ENCODE measurements at places on chromosomes 3 and 15.

DNA sequence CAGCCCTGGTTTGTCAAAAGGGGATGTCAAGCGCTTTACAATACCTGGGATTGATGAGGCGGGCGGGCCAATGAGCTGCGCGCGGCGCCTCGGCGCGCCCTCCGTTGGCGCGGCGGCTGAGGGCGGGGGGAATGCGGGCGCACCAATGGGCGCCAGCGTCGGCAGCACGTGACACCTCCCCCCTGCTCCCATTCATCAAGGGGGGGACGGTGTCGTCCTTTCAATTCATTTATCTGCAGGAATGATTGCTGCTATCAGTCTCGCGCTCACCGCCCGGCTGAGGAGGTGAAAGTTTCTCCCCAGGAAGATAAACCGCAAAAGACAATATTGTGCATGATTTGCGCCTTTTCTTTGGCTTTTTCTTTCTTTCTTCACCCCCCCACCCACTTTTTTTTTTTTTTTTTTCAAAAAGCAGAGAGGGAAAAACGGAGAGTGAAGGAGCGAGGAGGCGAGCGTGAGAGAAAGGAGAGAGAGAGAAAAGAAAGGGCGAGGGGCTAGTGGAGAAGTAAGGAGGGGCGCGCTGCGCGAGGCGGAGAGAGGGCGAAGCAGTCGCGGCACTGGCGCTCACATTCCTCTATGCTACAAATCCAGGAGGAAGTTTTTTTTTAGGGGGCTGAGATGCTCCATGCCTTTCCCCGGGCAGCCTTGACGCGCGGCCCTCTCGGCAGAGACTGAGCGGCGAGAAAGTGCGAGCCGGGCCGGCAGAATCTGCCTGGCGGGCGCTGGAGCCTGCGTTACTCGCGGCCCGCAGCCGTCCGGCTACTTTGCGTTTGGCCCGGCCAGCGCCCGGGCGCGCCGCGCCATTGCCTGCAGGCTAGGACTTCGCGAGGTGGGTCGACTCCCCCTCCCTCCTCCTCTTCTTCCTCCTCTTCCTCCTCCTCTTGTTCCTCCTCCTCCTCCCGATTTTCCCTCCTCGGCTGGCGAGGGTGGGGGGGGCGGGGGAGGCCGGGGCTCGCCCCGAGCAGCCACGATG, at the start of gene ZIC1:
TSS of gene ZIC1 (plus strand) at position 223 of the 973 bp plus-strand sequence. CDS start at position 971, 748 bp downstream.
- DNase-seq, result peak; percentile 73

GRCh38 chr3:194120789-194121770, 14.9 kb upstream of the HES1 start:
- no peak for DNase-seq

DNA sequence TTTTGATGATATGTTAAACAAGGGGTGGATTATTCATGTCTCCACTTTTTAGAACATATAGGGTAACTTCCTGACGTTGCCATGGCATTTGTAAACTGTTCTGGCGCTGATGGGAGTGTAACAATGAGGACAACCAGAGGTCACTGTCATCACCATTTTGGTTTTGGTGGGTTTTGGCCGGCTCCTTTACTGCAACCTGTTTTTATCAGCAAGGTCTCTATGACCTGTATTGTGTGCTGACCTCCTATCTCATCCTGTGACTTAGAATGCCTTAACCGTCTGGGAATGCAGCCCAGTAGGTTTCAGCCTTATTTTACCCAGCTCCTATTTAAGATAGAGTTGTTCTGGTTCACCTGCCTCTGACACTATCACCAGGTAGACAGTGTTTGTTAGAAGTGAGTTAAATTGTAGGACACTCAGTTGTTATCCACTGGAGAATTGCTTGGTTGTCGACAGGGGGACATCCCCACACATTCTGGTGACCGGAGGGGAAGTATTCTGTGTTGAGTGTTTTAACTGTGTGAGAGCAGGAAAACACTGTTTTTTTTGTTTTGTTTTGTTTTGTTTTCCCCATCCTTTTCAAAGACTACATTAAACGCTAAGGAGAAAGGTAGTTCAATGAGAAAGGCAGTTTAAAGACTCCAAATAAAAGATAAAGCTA, 36.9 kb upstream of the SKIL start:
- no peak for DNase-seq

DNA sequence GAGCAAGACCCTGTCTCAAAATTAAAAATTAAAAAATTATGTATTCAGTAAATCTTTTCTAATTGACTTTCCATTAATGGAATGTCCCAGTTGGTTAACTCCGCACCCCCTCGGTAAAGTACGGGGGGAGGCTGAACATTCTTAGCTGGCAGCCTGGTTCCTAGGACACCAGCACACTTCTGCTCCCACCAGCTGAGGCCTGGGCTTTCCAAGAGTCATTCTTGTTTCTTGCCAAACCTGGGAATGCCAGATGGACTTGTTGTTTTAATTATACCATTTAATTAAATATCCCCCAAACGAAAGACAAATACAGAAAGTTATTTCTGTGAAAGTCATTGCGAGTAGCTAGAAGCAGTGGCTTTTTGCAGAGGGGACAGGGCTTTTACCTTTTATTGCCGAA, 179.4 kb downstream of the VGLL4 start:
- no peak for DNase-seq

GRCh38 chr3:8237893-8238292, 263.7 kb upstream of the LMCD1 start:
- DNase-seq, result no peak

DNA sequence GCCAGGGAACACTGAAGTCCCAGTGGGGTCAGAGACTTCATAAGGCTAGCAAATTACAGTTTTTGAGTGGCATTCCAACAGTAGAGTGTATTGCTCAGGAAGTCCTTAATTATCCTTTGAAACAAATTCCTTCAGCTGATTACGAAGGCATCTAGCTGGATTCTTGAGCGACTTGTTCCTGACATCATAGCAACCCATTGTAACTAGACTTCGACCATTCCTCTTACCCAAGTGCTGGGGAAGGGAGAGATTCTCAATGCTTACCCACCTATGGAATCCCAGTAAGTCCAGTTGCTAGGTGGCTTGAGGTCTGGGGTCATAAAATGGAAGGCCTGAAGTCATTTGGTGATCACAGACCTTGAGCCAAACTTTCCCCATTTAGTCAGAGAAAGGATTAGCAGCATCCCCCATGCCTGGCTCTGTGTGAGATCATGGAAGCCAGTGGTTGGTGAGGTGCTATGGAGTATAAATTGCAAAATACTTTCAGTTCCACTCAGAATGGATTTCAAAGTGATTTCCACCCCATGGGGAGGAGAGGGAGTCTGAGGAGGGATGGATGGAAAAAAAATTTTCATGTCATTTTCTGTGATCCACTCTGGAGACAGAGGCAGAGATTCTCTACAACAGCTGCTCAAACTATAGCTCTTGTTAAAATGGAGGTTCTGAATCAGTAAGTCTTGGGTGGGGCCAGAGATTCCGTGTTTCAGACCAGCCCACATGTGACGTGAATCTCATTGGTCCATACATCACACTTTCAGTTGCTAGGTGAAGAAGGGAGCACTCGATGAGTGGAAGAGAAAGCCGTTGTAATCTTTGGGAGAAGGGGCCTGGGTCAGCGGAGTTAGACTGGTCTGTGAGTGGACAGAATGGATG, 45.7 kb downstream of the CD86 start:
- peak; percentile 22 for DNase-seq

- DNase-seq, result no peak
These were observed 995 bp downstream of the CHST14 start for GRCh38 chr15:40471808-40472150.

DNA sequence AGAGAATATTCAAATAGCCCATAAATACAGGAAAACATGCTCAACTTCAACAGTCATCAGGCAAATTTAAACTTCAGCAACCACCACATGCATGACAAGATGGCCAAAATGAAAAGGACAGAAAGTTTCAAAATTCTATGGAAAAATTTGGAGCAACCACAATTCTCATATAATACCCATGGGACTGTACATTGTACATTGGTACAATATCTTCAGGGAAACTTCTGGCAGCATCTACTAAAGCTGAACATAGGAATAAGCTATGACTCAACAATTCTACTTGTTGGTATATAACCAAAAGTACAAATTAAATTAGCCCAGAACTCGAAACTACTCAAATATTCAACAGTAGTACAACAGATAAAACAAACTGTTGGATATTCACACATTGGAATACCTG, 847.6 kb downstream of the TBL1XR1 start:
- DNase-seq, result no peak

DNA sequence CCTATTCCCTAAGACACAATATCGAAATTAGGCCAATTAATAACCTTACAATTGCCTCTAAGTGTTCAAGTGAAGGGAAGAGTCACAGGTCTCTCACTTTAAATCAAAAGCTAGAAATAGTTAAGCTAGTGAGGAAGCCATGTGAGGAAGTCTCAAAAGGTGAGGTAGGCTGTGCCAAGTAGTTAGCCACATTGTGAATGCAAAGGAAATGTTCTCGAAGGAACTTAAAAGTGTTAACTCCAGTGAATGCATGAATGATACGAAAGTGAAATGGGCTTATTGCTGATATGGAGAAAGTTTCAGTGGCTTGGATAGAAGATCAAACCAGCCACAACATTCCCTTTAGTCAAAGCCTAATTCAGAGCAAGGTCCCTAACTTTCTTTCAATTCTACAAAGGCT, 59.1 kb downstream of the KLF13 start:
- no peak for DNase-seq

DNA sequence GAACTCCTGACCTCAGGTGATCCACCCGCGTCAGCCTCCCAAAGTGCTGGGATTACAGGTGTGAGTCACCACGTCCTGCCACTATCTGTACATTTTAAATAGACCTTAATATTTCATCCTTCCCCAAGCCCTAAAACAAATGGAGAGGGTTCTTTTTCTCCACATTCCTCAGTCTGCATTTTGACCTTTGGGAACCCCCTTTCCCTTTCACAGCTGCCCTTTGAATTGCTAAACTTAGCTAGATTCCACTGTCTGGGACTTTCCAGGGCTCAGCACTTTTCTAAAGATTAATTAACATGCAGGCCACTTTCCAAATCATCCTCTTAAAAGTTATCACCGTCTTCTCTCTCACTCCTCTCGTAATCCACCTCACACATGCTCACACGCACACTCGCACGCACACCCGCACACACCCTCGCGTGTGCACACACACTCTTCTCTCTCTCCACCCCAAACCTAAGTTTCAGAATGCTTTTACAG, 124.2 kb downstream of the TMCO5A start:
- no peak for DNase-seq

- DNase-seq, result peak; percentile 70
These were observed 13.4 kb upstream of the GHSR start for GRCh38 chr3:172461530-172462138.

GRCh38 chr15:66573719-66574595, 8.2 kb upstream of the LCTL start:
- no peak for DNase-seq

DNA sequence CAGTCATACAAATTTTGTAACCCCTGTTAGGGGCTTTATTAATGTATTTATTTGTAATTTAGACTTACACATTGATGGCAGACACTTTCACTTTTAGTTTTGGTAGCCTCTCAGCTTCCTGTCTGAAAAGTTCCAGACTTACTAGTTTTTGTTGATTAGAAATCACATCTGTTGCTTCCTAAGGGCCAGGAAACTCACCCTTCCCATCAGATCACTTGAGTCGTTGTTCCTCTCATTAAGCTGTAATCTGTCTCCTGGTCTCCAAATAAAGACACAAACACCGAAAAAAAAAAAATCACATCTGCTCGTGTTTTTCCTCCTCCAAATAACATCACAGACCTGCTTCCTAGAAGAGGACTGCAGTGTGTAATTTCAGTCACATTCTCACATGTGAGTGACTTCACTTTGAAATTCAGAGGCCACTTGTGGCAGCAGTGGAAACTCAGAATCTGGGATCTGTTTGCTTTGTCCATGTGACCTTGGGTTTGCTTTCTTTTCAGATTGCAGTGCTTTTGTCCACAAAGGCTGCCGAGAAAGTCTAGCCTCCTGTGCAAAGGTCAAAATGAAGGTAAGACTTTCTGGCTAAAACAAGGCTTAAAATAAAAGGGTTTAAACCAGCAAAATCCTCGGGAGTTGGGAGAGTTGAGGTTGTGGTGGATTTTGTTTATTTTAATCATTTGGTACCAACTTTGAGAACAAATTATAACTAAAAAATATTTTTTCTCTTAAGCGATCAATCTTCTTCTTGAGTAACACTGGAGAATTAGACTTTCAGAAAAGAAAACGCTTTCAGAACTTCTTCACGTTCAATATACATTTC, 87.0 kb downstream of the KLHL25 start:
- DNase-seq, result peak; percentile 42

DNA sequence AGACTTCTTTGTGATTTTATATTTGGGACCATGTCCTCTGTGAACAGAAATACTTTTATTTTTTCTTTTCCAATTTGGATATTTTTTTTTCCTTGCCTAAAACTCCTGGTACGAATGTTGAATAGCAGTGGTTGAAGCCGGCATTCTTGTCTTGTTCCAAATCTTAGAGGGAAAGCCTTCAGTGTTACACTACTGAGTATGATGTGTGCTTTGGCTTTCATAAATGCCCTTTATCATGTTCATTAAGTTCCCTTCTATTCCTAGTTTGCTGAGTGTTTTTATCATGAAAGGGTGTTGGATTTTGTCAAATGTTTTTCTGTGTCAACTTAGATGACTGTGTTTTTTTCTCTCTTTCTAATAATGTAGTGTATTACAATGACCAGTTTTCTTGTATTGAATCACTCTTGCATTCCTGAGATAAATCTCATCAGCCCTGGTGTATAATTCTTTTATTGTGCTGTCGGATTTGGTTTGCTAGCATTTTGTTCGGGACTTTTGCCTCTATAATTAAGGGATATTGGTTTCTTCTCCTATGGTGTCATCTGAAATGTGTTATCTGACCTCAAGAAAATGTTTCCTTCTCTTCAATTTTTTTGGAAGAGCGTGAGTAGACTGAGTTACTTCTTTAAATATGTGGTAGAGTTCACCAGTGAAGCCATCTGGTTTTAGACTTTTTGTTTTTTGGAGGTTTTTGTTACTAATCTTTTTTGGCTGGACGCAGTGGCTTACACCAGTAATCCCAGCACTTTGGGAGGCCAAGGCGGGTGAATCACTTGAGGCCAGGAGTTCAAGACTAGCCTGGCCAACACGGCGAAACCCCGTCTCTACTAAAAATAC, 33.3 kb downstream of the MAP1A start:
- no peak for DNase-seq

DNA sequence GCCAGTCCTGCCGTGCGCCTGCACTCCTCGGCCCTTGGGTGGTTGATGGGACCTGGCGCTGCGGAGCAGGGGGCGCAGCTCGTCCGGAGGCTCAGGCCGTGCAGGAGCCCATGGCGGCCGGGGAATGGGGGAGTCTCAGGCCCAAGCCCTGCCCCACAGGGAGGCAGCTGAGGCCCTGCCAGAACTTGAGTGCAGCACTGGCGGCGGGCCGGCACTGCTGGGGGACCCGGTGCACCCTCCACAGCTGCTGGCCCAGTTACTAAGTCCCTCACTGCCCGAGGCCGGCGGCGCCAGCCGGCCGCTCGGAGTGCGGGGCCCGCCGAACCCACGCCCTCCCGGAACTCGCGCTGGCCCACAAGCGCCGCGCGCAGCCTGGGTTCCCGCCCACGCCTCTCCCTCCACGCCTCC, 190.9 kb upstream of the MME start:
- no peak for DNase-seq

GRCh38 chr15:78768096-78768495, 43.2 kb downstream of the ADAMTS7 start:
- no peak for DNase-seq
